ENCODE measurements at places on chromosomes 5 and 9.

DNA sequence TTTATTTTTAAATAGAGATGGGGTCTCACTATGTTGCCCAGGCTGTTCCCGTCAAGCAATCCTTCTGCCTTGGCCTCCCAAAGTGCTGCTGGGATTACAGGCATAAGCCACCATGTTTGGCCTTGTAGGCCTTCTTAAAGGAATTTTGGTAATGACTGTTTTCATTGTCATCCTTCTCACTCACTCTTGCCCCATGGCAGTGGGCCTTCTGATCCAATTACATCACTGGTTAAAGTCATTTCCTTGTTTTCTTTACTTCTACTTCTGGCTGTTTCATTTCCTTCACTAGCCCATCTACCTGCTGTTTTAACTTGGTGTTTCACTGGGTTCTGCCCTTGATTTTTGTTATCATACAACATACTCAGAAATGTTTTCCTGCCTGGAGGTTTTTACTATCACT is 20.1 kb upstream of the NIM1K start:
- no peak for DNase-seq

DNA sequence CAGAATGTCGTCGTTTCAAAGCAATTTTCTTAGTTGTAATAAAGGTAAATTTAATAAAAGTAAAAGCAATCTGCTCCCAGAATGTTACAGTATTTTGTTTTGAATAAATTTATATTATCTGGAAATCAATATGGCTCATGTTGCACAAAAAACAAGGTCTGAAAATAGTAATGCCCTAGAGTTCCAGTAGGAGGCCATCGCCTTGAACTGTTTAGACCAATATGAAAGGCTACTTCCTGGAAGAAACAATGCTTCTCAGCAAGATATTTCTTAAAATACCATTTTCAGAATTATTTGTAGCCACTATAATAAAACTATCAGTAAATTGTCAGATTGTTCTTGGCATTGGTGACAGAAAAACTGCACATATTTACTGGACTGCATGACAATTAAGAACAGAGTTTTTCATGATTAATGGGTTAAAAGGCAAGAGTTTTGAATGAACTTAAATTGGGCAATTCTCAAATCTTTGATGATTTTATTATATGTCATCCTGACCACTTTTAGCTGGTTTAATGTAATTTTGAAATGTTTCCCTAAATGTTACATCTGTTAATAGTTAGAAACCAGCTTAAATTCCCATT is 153.2 kb downstream of the COMMD10 start:
- no peak for DNase-seq

DNA sequence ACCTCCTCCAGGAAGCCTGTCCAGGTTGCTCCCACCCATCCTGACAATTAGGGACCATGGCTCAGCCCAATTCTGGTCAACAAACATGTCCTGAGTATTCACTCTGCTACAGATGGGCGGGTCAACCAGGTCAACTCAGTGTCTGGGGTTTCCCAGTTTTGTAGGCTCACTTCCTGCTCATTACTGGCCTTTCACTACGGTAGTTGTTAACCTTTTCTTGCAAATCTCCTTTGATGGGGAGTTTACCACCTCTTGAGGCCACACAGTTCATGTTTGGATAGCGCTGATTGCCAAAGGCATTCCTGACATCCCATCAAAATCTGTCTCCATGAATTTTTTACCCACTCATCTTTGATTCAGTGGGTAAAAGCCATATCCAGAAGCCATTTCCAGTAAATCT is 13.8 kb downstream of the TMEM8B start:
- DNase-seq: no peak

GRCh38 chr9:7228726-7229125 is 471.0 kb downstream of the KDM4C start:
- DNase-seq: no peak

DNA sequence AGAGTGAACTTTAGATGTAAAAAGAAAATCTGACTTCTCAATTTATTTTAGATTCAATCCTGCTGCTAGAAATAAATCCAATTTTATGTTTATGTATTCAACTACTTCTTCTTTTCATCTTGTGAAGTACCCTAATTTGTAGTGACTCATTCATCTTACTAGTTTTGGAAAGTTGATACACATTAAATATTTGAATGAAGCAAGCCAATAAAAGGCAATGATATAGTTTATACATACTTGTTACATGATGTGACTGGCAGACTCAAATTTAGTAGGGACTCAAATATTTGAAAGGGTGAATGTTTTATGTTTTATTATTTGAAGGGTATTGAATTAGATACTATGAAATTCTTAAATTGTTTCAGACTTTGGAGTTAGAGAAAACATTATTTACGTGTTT is 34.7 kb downstream of the CSNK1G3 start:
- DNase-seq: no peak

DNA sequence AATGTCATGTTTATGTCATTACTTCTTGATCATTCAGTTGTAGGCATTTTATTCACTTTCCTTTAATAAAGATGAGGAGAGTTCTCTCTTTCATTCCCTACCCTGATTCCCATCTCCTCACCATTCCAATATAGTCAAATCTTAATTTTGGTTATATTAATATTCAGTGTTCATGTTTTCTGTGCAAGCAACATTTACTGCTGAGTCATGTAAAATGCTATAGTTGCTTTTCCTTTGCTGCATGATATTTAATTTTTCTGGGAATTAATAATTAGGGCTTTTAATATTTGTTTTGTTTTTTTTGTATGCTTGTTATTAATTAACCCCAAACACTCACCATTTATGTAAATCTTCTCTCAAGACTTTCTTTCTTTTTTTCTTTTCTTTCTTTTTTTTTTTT is 18.5 kb downstream of the POU4F3 start:
- DNase-seq: no peak

GRCh38 chr9:24487250-24487861 is 58.3 kb downstream of the IZUMO3 start:
- no peak for DNase-seq

DNA sequence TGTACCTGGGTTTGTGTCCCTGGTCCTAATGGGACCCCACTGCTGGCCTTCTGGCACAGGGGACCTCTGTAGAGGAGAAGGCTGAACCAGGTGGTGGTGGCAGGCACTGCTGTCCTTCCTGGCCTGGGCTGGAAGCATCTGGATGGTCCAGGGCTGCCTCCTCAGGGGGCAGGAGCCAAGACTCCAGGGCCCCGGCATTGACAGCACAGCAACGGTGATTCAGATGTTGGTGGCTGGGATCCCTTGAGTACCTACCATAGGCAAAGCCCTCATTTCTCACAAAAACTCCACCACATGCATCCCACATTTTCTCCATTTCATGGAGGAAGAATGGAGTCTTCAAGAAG is 15.0 kb downstream of the FGD3 start:
- DNase-seq: no peak

GRCh38 chr5:56506211-56506965 is 273.3 kb upstream of the ANKRD55 start:
- DNase-seq: no peak

GRCh38 chr5:1484730-1485578 is 38.8 kb downstream of the LPCAT1 start:
- no peak for DNase-seq

GRCh38 chr9:37281541-37281940 is 141.0 kb upstream of the GRHPR start:
- no peak for DNase-seq

GRCh38 chr5:153753645-153754432 is 263.4 kb downstream of the GRIA1 start:
- no peak for DNase-seq

DNA sequence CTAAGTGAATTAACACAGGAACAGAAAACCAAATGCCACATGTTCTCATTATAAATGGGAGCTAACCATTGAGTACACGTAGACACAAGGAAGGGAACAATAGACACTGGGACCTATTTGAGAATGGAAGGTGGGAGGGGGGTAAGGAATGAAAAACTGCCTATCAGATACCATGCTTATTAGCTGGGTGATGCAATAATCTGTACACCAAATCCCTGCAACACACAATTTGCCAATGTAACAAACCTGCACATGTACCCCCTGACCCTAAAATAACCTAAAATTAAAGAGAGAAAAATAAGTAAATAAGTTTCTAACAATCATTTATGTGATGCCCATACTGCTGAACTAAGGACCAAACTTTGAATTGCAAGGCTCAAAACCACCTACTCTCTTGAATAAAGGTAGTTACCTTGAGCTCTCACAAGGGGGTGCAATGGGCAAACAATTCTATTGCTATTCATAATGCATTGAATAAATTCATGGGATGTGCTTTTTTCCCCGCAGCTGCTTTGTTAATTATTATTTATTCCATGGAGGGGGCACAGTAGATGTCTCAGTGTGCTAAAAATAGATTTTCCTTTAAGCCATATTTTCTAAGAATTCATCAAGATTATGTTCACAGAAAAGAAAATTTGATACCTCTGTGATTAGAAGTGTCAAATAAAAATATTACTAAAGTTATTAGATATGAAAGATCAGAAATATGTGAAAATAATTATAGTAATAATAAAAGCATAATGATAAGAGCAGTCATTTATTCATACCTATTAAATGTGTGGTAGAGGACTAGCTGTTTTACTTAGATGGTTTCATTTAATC is 76.2 kb upstream of the PTPN3 start:
- peak; percentile 1 for DNase-seq

- no peak for DNase-seq
Observed at GRCh38 chr5:121384359-121384758, 467.3 kb upstream of the FTMT start.

DNA sequence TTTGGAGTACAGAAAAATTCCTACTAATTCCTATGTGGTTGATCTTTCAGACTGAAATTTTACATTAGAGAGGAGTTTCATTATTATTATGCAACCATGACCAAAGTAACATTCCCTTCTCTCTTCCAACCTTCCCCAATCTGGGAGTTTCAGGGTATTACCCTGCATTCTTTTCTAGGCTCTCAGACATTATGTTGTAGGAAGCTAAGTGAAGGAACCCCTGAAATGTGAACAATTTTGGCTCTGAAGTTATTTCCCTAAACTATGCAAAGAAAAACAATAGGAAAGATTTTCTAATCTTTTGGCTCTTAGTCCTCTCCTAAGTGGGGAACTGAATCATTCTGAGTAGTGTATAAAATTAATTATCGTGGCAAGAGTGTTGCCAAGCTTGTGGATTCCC is 63.3 kb upstream of the ZFAND5 start:
- no peak for DNase-seq

DNA sequence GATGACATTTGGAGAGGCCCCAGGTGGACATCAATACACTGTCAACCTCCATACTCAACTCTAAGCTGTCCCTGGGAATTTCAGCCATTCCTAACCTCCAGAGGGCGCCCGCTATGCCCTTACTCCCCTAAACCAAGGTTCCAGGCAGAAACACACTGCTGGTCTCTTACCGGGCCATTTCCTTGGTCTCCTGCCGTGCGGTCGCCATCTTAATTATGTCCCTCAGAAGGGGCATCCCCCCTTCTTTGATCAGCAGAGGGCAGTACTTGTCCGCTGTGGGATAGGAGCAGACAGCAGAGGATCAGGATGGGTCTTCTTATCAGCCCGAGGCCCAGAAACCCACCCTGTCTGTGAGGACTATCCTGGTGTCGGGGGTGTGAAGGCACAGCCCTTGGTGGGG is 9.3 kb upstream of the ZDHHC12 start:
- DNase-seq: no peak

- no peak for DNase-seq
Observed at GRCh38 chr5:134248256-134248655, 22.4 kb upstream of the PPP2CA start.

GRCh38 chr5:74394916-74395880 is 245.3 kb downstream of the ENC1 start:
- no peak for DNase-seq

- DNase-seq: no peak
Observed at GRCh38 chr9:21901546-21901945, 92.6 kb downstream of the CDKN2A start.

GRCh38 chr5:149333711-149334443 is 11.4 kb upstream of the GRPEL2 start:
- DNase-seq: no peak

- no peak for DNase-seq
Observed at GRCh38 chr9:98568234-98568908, 140.4 kb downstream of the GABBR2 start.

- no peak for DNase-seq
Observed at GRCh38 chr5:73189871-73190376, 16.9 kb downstream of the TMEM174 start.

DNA sequence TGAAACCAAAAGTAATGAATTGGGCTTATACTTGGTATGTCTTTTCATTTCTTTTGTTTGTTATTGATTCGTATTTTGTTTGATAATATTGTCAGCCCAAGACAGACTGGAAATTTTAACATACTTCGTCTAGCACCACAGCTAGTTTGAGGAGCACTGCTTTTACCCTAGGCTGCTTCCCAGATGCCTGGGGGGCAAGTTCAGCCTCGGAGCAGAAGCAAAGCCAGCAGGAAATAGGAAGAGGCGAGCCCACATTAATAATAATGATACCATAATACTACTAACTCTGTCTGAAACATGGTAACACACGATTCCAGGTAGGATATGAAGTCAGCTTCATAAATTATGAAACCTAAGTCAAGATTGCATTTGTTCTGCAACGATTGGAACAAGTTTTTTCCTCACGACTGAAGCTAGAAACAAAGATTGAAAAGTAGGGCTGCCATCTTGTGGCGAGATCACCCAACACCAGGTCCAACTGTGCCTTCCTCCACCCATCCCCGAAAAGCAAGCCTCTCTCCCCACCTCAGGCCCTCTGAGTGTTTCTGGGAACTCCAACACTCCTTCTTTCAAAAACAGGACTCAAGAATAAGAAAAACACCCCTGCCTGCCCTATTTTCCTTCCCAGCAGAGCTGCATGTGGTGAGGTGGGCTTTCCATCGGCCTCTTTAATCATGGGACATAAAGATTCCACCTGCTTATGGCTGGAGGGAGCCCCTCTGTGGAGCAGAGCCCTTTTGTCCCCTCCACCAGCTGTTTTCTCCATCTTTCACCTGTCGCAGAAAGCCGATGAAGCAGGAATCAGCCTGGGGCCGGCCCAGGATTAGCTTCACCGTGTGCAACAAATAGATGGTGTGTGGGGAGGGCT is 236.4 kb downstream of the CAAP1 start:
- no peak for DNase-seq

GRCh38 chr9:88418715-88419540 is 30.7 kb downstream of the SPIN1 start:
- no peak for DNase-seq

GRCh38 chr9:124054582-124055227 is 43.1 kb downstream of the LHX2 start:
- DNase-seq: no peak

- no peak for DNase-seq
Observed at GRCh38 chr9:9992936-9993335, 619.9 kb downstream of the PTPRD start.

DNA sequence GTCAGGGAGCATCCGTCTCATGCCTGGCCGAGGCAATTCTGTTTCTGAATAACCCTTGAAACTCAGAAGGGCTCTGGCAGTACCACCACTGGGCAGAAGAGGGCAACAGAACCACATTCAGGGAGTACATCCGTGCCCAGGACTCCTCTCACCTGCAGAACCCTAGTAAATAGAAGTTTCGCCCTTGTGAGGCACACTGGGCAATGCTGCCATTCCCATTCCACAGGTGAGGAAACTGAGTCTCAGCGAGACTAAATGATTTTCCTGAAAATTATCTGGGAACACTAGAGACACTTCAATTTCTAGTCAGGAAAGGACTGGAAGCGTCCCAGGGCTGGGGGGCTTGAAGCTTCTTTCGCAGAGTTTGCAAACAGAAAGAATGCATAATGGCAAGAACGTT is 74.7 kb downstream of the FGF1 start:
- DNase-seq: no peak

- DNase-seq: no peak
Observed at GRCh38 chr5:94366811-94367210, 251.6 kb downstream of the KIAA0825 start.

- peak; percentile 63 for DNase-seq
Observed at GRCh38 chr5:41924872-41925554, at the start of gene FBXO4. FBXO4 (plus strand) TSS chr5:41925281; CDS start chr5:41925310, 29 bp downstream.
